ENCODE measurements at places on chromosomes 4 and X.

DNA sequence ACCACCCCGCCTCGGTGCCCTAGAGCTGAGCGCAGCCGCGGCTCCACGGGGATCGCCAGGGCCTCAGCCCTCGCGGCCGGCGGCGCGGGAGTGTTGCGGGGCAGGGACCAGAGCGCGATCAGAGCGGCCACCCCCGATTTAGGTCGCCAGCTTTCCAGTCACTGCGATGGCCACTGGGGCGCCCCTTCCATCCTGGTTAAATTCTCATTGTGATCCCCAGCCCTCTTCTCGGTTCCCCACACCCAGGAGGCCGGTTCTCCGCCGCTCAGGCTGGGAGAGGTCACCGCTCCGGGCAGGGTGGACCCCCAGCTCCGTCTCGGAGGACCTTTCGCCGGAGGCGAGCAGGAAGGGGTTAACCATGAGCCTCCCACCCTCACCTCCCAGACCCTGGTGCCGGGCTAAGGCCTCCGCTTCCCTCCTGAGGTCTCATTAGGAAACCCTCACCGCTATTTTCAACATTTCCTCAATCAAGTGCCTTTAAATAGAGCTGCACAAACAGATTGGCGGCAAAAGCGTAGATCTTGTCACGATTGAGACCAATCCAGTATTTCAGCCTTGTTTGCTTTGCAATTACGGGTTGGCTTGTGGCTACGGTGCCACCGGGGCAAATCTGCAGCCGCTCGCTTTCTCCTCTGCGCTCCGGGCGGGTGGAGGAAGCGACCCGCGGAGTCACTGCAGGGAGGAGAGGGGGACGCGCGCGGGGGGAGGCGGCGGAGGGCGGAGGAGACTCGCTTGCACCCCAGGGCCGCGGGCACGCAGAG, 8.3 kb upstream of the HAND2 start:
- no peak for DNase-seq

DNA sequence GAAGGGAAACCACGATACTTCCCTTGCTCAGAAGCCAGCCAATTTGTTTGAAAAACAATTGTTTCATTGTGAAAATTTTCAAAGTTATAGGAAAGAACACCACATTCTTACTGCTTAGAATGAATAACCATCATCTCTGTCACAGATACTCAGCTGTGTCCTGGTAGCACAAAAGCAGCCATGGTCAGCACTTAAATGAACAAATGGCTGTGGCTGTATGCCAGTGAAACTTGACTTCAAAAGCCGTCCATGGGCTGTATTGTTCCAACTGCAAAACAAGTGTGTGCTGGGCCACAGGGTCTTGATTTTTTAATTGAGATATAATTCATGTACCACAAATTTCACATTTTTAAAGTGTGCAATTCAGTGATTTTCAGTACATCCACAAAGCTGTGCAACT, 19.6 kb downstream of the NSDHL start:
- no peak for DNase-seq

GRCh38 chrX:15985937-15986336, 131.3 kb upstream of the AP1S2 start:
- no peak for DNase-seq

DNA sequence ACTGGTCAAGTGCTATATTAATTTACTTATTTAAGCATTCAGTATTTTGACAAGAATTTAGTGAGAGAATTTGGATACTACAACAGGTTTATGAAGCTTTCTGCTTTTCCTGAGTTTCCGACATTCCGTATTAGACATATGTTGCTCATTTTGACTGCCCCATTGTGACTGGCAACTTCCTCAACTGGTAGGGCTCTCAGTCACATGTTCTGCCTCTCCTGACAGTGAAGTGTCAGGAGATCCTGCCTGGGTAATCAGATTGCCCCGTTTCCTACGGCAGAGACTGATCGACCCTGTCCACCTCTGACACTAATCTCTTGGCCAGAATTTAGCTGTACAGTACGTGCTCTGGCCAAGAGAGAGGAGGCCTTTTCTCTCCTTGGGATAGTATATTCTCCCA, 49.5 kb downstream of the CLNK start:
- DNase-seq, result no peak

DNA sequence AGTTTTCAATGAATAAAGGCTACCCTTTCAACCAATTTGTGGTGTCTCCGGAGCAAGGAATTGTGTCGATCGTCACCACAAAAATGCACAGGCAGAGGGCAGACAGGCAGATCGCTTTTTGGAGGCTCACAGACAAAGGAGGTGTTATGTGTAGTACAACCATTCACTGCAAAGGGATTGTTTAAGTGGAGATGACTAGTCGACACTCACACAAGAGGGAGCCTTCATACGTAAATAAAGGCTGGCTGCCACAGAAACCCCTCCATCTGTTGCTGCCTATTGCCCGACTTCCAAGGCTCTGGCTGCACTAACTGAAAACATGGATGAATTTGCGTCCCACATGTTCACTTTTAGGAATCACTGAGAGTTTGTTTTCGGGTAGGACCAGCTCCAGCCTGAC, 281.1 kb downstream of the NKX6-1 start:
- no peak for DNase-seq

DNA sequence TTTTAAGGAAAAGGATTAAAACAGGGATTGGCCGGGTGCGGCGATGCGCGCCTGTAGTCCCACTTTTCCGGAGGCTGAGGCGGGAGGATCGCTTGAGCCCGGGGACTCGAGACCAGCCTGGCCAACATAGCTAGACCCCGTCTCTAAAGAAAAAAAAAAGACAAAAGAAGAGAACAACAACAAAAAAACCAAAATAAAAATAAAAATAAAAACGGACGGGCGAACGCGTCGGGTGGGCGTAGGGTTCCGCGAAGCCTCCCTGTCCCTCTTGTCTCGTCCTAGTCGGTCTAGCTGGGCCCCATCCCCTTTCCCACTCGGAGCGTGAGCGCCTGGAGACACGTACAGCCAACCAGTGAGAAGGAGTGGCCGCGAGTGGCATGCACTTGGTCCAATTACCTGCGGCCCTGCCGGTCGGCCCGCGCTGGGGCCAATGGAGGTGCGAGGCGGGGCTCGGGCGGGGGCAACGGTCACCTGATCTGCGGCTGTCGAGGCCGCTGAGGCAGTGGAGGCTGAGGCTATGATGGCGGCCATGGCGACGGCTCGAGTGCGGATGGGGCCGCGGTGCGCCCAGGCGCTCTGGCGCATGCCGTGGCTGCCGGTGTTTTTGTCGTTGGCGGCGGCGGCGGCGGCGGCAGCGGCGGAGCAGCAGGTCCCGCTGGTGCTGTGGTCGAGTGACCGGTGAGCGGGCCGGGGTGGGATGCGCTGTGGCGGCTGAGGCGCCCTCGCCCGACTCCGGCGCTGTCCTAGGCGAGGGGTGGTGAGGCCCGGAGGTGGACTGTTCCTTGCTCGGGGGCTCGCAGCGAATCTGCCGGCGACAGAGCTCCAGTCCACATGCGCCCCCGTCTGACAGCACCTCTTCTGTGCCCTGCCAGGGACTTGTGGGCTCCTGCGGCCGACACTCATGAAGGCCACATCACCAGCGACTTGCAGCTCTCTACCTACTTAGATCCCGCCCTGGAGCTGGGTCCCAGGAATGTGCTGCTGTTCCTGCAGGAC, at the start of gene ATP6AP1:
Gene ATP6AP1, plus strand, starts transcription at position 502 of the 996 bp plus-strand sequence. Its CDS starts 16 bp downstream, at position 518.
- peak; percentile 67 for DNase-seq

- DNase-seq, result no peak
Observed at GRCh38 chr4:139668658-139669201, 3.1 kb downstream of the MGST2 start.

- DNase-seq, result no peak
Observed at GRCh38 chr4:123826896-123827295, 430.3 kb downstream of the SPRY1 start.

GRCh38 chr4:1797861-1798579, 4.9 kb downstream of the FGFR3 start:
- no peak for DNase-seq

- no peak for DNase-seq
Observed at GRCh38 chr4:17368408-17368807, 143.5 kb downstream of the QDPR start.

- DNase-seq, result no peak
Observed at GRCh38 chrX:16772460-16772859, 13.8 kb upstream of the TXLNG start.

DNA sequence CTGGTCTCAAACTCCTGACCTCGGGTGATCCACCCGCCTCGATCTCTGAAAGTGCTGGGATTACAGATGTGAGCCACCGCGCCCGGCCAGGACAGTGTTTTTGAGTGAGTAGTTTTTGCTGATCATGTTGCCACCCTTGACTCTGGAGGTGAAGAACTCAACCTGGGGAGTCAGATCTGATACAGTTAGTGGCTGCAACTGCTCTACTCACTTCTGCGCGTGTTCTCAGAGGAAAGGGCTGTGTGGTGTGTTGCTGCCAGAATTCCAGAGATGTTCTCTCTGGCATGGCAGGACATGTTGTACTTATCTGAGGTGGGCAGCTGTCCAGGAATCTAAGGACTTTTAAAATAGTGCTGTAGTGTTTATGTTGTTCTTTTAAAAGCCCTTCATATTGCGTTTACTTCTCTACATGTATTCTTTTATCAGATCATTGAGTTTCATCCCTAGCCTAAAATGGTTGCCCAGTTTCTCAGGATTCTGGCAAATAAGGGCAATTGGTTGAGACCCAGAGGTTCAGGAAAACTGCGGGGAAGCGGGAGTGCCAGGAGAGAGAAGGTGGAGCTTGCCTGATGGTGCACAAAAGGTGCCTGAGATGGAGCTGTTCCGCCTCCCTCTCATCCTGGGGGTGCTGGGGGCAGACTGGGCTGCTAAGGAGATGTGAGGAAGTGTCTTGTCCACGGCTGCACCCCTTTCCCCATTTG, 97.7 kb downstream of the ARHGAP10 start:
- DNase-seq, result no peak

- no peak for DNase-seq
Observed at GRCh38 chr4:157220371-157220881, at the start of gene GRIA2. TSS of gene GRIA2 (plus strand) at chr4:157220728. CDS start at chr4:157221043, 315 bp downstream.

- DNase-seq, result no peak
Observed at GRCh38 chrX:139290310-139290709, 240.2 kb upstream of the F9 start.

DNA sequence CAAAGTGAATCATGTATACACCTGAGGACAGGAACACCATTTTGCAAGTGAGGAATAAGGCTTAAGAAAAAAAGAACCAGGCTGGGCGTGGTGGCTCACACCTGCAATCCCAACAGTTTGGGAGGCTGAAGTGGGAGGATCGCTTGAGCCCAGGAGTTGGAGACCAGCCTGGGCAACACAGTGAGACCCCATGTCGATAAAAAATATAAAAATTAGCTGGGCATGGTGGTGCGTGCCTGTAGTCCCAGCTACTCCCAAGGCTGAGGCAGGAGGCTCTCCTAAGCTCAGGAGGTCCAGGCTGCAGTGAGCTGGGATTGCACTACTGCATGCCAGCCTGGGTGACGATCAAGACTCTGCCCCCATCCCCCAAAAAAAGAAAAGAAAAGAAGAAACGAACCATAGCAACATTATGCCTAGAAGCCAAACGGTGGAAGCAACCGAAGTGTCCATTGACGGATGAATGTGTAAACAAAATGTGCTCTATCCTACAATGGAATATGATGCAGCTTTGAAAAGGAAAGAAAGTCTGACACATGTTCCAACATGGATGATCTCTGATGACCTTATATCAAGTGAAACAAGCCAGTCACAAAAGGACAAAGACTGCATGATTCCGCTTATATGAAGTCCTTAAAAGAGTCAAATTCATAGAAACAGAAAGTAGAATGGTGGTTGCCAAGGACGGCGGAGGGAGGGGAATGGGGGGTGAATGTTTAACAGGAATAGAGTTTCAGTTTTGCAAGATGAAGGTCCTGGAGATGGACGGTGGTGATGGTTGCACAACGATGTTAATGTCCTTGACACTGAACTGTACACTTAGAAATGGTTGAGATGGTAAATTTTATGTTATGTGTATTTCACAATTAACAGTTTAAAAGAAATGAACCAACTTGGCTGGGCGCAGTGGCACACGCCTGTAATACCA, 8.6 kb upstream of the KIAA0232 start:
- DNase-seq, result no peak

GRCh38 chr4:148574911-148575310, 132.7 kb upstream of the NR3C2 start:
- DNase-seq, result no peak

- DNase-seq, result no peak
Observed at GRCh38 chr4:120680647-120681228, 241.8 kb downstream of the PRDM5 start.

- no peak for DNase-seq
Observed at GRCh38 chr4:157983300-157983699, 189.5 kb downstream of the GASK1B start.

GRCh38 chr4:55838952-55839351, 14.5 kb upstream of the EXOC1 start:
- no peak for DNase-seq

- no peak for DNase-seq
Observed at GRCh38 chr4:94160774-94161173, 46.9 kb upstream of the SMARCAD1 start.

GRCh38 chrX:129750971-129751370, 12.2 kb downstream of the XPNPEP2 start:
- no peak for DNase-seq

GRCh38 chrX:39258331-39258730, 457.1 kb downstream of the MID1IP1 start:
- DNase-seq, result no peak

- DNase-seq, result no peak
Observed at GRCh38 chr4:53932796-53933610, 131.4 kb downstream of the CHIC2 start.

GRCh38 chrX:86421771-86422170, 273.5 kb downstream of the DACH2 start:
- no peak for DNase-seq

GRCh38 chr4:14743601-14744000, 258.7 kb upstream of the CPEB2 start:
- no peak for DNase-seq

GRCh38 chr4:73533515-73534422, 52.2 kb downstream of the AFM start:
- DNase-seq, result no peak

GRCh38 chr4:124123181-124123580, 589.4 kb downstream of the ANKRD50 start:
- DNase-seq, result no peak

DNA sequence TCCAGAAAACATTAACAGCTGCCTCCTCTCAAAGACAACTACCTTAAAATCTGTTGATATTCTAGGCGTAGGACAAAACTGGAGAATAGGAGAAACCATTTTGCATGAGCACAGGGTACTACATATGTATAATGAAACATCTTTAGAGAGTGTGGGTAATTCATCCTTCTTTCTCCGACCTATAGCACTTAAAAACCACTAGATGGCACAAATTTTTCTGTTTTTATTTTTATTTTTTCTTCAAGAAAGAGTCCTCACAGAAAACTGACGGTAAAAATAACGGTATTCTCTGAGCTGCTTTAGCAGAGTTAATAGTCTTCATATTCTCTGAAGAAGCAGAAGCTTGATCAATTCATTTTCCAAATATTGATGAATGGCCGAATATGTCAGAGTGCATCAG, 14.6 kb downstream of the SMIM31 start:
- DNase-seq, result no peak

DNA sequence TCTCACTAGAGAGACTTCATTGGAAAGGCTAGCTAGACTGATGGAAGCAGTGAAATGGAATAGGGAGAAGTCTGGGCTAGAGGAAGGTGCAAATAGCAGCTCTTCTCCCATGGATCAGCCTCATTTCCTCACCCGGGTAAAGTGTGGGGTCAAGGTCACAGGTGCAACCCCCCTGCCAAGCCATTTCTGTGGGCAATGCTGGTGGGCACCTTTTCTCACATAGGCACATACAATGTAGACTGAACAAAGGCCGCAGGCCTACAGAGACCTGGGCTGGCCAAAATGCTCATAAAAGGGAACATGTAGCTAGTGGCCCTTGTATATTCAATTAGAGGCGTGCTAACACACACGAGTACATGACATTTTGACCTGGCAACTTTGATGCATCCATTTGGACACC, 71.5 kb upstream of the EFNB1 start:
- DNase-seq, result no peak
